ENCODE measurements at places on chromosomes 4 and X. TPM values are rescaled to one million over a fixed set of nuclear protein-coding genes. Genes with fewer than 3 reads are reported as not detected.

WDR1 gene
- total RNA-seq, result 229 TPM

ADAD1 gene
- total RNA-seq, result not detected

C4orf54 gene
- total RNA-seq, result not detected

PLRG1 gene
- 57.3 TPM for total RNA-seq

TENM3 gene
- total RNA-seq, result 1.7 TPM

NPFFR2 gene
- not detected for total RNA-seq

CENPVL1 gene
- total RNA-seq, result not detected

MAGEB17 gene
- total RNA-seq, result not detected

PAGE2 gene
- total RNA-seq, result not detected
